ENCODE measurements at places on chromosomes 6 and 20.

GRCh38 chr20:61656198-61656597 lies 404.1 kb downstream of the CDH4 start:
- no peak for DNase-seq

GRCh38 chr6:122484760-122485159 lies 13.2 kb upstream of the SERINC1 start:
- DNase-seq, result no peak

- no peak for DNase-seq
These were observed 12.9 kb upstream of the C20orf144 start for GRCh38 chr20:33649201-33649681.

DNA sequence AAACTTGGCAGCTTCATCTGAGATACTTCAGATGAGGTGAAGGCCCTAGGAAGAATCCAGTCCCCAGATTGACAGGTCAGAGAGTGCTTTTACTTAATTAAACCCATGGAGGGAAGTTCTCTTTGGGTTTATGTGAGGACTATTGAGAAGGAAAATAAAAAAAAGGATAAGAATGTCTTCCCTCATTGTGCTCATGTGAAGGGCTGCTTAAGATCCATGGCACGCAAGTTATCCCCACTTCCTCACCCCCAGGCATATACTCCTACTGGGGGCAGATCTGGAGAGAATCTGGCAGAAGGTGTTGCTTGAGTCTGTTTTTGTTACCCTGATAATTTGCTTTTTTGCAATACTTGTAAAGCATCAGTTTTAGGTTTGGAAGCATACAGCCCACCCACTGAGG lies 322.9 kb upstream of the TFAP2D start:
- DNase-seq, result no peak

DNA sequence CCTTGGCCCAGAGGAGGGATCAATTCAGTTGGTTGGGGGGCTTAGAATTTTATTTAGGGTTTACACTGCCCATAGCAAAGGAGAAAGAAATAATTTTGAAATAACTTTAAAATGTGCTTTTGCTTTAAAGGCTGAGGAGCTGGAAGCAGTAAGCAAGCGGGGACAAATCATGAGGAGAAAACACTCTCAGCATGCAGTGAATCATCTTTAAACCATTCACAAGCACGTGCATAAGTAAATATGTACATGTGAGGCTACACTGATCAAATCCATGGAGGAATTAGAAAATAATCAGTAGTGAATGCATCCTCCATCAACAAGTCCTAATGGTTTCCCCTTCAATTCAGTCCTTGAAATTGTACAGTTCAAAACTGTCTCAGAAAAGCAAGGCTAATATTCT lies 181.0 kb downstream of the MTFR2 start:
- no peak for DNase-seq

DNA sequence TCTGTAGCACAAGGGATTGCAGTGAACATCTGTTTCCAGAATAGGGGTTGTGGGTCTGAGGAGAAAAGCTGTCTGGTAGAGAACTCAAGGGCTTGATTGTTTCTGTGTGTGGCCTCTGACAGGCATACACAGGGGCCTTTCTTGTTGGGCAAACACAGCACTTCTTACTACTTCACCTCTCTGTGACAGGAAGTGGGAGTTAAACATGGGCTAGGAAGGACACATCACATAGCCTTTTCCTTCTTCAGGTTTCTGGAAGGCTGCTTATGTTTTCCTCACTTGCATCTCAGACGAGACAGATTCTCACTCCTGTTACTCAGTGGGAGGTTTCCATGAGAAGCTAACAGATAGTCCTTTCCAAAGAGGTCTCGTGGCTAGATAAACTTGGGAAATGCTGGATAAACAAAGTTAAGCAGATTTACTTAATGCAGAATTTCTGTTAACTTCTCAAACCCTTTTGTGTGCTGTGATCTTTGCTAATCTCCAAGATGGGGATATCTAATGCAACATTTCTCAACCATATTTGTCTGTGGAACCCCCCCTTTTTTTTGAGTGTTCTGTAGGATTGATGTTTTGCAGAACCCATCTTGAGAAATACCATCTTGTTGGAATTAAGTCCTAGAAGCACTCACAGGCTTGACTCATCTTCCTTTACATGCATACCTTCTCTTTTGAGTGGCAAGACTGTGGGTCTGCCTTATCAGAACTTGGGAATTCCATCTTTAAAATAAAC lies 41.9 kb upstream of the RNF8 start:
- DNase-seq, result no peak

DNA sequence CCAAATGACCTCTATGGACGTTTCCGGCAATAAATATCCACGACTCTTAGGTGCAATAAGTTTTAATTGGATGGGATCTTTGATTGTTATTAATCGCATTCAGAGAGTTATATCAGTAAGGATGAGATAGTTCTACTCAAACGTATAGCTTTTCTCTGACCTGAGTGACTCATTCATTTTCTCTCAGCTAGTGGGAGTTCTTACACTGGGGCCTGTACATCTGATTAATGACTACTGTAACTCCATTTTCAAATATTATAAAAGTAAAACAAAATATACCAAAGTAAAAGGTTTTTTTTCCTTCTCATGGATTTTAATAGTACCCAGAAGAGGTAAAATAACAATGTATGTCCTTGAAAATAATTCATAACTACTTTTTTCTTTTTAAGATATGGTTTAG lies 41.1 kb upstream of the SAMD5 start:
- no peak for DNase-seq

- DNase-seq, result no peak
These were observed 201.5 kb downstream of the DTNBP1 start for GRCh38 chr6:15461127-15461944.

DNA sequence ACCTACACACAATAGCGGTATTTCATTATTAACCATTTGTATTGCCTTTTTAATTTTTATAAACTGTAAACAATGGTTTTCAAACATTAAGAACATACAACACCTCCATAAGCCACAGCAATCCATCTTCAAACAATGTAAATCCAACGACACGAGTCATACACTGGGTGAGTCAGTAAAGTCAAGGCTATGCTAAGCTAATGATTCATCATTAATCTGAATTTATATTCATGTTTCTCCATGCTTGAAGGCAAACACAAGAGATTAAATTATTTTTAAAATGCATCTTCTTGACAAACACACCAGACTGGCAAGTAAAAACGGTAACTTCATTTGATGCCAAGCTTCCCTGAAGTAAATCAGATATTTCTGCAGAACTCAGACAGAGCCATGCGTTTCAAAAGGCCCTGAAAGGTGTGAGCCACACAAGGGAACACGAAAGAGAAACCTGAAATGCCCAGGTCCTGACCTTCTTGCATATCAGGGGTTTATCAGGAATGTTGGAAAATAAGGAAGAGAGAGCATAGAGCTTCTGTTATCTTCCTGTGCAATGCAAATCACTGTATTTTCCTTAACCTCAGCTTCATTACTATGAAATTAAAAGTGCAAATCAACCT lies 162.5 kb downstream of the ALDH8A1 start:
- DNase-seq, result no peak

- no peak for DNase-seq
These were observed 557.2 kb upstream of the JAG1 start for GRCh38 chr20:11230999-11231398.

DNA sequence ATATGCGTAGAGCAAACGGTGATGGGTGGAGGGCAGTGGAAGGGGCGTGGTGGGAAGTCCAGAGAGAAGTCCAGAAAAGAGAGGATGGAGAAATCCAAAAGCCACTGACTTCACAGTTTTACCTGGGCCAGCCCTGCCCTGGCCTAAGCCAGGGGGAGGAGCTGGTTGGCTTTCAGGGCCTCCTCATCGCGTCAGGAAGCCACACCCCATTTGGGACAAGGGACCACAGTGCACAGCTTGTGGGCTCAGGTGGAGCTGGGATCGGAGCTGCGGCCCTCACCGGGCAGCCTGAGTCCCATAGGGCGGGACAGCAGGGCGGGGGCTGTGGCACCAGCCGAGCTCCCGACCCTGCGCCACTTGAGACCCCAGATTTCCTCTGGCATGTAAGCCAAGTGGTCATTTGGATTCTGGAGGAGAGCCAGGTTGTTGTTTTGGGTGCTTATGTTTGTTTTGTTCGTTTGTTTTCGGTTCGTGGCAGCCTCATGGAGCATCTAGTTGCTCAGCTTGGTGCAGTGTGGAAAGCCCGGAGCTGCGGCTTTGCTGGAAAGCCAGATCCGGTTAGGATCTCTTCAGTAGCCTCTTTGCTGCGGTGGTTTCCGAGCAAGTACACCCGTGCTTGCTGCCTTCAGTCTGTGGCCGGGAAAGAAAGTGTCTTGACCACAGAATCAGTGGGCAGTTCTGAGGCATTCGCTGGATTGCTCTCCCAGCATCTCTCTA lies 42.2 kb downstream of the RIOK1 start:
- no peak for DNase-seq

GRCh38 chr20:61882716-61883615 lies 182.7 kb downstream of the TAF4 start:
- no peak for DNase-seq

DNA sequence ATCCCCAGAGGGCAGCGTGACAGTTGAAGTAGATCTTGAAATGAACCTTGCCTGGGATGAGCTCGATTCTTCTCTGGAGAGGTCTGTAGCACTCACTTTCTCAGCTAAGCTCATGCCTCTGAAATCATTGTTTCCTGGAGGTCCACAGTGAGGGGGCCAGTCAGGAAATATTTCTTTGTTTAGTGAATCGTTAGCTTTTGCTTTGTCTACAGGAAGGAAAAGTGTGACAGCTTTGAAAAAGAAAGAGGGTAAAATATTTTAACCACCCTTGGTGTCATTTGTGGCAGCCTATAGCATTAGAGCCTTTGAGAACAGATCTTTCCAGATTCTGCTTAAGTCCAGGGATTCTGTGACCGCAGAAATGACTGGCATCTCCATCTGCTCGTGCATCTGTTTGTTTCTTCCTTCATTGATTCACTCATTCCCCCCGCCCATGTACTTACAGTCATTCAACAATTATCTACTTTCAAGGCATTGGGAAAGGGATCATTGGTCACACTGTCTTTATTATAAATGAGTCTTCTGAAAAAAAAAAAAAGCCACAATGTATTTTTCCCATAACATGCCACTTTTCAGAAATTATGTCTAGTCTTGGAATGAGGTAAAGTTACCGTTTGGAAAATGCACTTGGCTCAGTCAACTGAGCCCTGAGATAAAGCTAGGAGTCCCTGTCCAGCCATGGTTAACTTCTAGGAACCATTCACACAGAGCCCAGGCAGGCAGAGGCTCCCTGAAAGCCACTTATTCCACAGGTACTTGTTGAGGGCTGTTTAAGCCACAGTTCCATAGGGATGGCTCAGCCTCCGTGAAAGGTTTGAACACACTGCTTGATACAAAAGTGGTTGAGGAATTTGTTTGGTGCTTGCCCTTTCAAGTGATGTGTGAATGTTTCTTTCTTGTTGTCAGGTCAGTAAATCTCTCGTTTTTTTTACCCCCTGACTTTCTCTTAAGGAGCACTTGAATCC lies 86.0 kb downstream of the TIAM2 start:
- DNase-seq, result no peak

- DNase-seq, result no peak
These were observed 436.2 kb upstream of the SOX4 start for GRCh38 chr6:21157186-21157929.

GRCh38 chr20:1390581-1391403 lies 2.1 kb downstream of the FKBP1A start:
- peak; percentile 77 for DNase-seq

DNA sequence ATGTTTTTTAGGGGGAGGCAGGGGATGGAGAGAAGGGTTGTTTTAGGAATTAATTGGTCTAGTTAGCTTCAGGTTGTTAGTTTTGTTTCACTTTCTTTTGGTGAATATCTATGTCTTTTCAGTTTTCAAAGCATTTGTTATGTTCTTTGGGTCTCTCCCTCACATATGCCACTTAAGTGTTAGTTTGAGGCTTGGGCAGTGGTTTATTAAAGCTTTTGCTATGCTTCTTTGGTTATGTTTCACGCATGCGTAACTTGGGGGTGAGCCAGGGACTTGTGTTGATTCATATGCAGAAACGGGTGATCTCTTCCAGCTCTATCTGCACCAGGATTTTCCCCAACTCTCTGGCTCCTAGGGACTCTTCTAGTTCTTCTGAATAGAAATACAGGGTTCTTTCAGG lies 11.4 kb upstream of the MMS22L start:
- no peak for DNase-seq

- no peak for DNase-seq
These were observed 53.3 kb upstream of the PRL start for GRCh38 chr6:22350109-22350508.

DNA sequence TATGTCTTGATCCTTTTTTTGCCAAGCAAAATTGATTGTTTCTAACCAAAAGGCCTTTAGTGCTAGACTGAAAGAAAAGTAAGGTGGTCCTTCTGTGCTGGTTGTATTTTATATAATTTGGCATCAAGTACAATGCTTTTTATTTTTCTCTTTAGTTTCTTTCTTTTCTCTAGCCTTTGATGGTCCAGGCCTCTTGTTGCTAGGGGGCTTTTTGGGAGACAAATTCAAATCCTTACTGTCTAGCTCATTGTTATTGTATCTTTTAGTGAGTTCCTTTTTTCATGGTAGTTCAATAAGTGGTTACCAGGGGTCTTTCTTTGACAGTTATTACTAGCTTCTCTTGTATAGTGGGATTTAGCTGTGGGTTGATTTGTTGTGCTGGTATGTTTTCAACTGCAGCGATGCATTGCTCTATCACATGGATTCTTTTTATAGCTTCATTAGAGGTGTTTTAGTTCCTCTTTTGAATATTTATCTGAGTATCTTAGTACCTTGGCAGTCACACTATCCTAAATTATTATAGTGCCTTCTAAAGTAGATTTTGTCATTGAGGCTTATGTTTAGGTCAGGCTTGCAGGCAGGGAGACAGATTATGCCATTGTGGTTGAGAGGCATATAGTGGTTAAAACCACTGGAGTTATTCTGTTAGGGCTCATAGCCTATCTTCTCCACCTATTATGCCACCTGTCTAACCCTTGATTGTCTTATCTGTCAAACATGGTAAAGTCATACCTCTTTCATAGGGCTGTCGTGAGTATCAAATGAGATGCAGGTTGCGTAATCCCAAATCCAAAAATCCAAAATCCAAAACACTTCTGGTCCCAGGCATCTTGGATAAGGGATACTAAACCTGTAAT lies 49.5 kb downstream of the KCNS1 start:
- no peak for DNase-seq

- DNase-seq, result no peak
These were observed 30.2 kb downstream of the FAM229B start for GRCh38 chr6:112117554-112117953.

GRCh38 chr6:13259393-13259792 lies 68.9 kb downstream of the TBC1D7 start:
- no peak for DNase-seq

- DNase-seq, result peak; percentile 34
These were observed 10.4 kb downstream of the SRC start for GRCh38 chr20:37356387-37356786.

All from putamen (tissue), 1 donor.